ENCODE measurements at places on chromosomes 16 and 17.

- no peak for DNase-seq
Measured at GRCh38 chr16:78900044-78900811, 700.3 kb downstream of the MAF start.

DNA sequence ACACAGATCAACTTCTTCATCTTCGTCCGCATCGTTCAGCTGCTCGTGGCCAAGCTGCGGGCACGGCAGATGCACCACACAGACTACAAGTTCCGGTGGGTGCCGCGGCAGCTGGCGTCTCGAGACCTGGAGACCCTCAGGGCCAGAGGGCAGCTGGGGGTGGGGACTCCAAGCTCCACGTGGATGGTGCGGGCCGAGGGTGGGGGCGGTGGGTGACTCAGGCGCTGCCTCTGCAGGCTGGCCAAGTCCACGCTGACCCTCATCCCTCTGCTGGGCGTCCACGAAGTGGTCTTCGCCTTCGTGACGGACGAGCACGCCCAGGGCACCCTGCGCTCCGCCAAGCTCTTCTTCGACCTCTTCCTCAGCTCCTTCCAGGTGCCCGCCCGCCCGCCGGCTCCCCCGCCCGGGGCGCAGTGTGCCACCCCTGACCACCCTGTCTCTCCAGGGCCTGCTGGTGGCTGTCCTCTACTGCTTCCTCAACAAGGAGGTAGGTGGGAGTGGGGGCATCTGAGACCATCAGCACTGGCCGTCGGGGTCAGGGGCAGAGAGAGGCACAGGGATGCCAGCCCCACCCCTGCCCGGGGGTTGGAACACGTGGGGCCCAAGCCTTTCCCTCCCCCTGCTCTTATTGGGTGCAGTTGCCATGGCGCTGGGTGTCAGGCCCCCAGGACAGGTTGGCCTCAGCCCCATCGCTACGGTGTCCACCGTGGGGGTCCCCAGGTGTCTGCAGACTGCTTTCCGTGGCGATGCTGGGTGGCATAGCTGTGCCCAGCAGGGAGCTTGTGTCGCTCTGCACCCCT is 8.8 kb downstream of the GCGR start:
- DNase-seq: no peak

DNA sequence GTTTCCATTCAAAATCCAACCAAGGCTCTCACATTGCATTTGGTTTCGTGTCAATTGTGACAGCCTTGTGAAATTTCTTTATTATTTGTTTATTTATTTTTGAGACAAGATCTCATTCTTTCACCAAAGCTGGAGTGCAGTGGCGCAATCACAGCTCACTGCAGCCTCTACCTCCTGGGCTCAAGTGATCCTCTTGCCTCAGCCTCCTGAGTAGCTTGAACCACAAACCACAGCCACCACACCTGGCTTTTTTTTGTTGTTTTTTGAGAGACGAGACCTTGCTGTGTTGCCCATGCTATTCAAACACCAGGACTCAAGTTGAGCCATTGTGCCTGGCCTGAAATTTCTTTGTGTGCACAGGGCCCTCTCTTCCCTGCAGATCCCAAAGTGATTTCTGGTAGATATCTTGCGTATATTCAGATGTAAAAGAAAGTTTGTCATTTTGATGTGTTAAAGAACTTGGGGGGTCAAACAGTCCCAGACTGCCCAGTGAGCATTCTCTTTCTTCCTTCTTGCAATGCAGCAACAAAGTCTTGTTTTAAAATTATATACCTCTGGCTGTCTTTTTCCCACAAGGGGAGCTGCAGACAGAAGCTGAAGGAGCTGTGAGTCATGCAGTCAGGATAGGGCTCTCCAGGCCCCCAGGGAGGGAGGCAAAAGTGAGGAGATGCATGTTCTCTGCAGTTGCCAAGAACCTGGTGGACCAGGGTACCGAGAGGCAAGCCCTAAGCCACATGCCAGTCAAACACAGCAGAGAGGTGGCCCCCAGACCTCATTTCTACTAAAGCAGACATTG is 15.5 kb upstream of the USP22 start:
- DNase-seq: no peak

DNA sequence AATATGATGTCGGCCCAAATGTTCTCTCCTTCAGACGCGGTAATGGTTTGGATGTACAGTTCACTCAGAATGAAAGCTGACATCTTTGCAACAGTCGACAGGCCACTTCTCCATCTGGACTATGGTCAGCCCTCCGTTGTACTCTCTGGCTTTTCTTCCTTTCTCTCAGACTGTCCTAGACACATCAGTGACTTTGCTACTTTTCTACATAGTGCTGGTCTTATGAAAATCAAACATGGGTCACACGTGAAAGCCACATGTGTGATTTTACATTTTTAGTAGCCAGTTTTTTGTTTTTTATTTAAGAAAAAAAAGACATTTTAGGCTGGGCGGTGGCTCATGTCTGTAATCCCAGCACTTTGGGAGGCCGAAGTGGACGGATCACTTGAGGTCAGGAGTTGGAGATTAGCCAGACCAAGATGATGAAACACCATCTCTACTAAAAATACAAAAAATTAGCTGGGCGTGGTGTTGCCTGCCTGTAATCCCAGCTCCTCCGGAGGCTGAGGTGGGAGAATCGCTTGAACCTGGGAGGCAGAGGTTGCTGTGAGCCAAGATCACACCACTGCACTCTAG is 644.1 kb downstream of the KCNJ2 start:
- DNase-seq: no peak

GRCh38 chr17:79778504-79779083 is 646 bp downstream of the CBX2 start:
- no peak for DNase-seq

DNA sequence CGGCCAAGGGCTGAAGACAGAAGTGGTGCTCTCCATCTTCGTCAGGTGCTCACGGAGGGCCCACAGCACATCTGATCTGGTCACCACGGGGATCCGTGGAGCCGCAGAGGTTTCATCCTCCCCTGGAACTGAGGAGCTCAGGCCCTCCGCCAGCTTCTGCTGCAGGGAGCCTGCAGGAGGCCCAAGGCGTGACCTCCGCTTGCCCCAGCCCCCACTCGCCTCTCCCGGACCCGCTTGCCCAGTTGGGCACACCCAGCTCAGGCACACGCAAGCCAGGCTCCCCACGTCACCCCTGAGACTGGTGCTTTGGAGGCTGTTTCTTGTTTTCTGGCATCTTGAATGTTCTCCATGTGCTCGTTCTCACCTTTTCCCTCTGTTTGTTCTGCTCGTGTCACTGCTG is 39.4 kb upstream of the CHMP6 start:
- no peak for DNase-seq

DNA sequence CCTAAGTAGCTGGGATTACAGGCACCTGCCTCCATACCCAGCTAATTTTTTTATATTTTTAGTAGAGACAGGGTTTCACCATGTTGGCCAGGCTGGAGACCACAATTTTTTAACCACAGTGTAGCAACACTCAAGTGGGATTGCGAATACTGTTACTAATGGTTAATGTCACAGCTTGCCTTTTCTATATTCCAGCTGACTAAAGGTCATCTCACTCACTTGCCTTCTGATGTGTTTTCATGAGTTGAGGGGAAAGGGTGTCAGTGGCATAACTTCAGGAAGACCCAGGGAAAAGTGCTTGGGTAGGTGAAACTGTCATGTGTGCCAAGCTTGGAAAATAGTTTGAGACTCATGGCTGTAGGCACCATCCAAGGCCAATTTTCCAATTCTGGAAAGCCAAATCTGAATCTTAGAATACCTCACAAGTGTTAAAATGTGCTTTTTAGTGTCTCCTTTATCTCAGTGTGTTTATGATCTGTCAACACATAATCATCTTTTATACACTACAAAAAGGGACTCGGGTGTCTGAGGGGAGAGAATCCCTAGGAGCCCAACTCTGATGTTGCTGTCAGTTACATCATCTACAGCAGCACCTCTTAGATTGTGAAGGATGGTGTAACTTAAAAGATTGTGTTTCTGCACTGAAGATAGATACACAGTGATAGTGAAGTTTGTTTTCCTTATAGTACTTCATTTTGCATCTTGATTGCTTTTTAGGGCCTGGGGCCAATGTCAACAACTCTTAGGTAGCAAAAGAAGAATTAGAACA is 27.1 kb downstream of the OGFOD1 start:
- no peak for DNase-seq

DNA sequence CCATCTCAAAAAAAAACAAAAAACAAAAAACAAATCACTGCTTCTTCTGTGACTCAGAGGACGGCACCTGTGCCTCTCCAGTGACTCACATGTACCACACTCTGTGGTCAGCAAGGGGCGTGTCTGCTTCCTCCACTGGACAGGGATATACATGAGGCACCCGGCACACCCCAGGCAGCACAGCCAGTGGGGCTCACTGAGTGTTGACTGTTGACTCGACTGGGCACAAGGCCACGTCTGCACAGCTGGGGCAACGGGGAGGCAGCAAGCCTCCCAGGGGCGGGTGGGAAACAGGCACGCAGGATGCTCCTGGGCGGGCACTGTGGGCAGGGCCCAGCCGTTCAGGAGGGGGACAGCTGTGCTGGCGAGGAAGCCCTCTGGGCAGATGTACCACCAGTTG is 64.1 kb downstream of the TIMM22 start:
- DNase-seq: no peak

DNA sequence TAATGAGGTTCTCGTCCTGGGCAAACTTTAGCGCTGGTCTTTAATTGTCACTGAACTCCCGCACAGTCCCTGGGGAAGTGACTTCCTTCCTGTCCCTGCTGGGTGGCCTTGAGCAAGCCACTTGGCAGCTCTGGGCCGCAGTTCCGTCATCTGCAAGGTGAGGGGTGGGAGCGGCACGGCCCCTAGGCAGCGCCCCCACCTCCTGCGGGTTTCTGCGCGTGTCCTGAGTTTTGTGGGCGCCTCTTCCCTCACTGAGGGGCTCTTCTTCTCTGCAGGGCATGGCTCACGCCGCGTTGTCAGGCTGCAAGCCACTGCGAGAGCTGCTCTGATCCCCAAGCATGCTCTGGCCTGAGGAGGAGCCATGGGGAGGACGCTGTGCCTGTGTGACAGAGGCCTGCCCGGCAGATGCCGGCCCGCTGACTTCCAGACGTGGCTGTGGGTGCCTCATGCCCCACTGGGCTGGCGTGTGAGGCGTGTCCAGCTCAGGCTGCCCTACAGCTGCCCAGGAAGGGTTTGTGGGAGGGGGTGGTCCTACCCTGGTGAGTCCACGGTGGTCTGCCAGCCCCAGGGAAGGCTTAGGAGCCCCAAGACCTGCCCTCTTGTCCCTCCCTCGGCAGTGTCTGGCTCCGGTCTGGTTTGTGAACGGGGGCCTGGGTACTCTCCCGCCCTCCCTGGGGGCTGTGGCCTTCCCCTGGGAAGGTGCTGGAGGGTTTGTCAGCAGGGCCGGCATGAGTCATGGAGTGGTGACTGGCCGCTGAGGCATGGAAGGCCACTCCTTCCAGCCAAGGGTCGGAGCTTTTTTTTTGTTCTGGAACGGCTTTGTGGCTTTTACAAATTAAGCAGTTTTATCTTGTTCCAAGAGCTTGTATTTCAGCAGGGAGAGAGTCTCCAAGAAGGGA is 182.0 kb downstream of the SEC14L1 start:
- DNase-seq: peak; percentile 37

Data from DMS79 (cell line).